ENCODE measurements at places on chromosomes 2 and 18. TPM values are rescaled to one million over a fixed set of nuclear protein-coding genes. Genes with fewer than 3 reads are reported as not detected.

DNA sequence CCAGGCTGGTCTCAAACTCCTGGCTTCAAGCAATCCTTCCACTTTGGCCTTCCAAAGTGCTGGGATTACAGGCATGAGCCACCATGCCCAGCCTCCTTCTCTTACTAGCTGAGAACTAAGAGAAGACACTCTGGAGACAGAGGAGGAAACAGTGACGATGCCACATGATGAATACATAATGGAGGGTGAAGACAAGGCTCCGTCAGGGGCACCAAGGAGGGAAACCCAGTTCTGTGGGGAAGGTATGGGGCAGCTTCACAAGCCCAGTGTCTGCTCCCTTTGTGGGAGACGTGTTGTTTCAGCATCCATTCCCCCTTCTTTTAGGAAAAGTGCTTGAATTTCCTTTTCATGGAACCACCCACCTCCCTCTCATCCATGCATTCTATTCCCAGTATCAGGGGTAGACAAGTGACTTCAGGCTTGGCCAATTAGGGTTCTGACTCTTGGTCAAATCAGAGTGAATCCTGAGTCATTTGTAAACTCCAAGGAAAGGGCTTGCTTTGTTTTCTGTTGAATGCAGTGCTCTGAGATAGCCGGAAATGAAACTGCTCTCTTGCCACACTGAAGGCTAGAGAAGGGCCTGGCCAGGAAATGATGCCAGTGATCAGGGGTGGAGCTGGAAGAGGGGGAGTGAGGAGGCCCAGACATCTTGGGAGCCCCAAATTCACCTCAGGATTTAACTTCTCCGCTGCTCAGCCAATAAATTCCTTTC is 23.7 kb downstream of the TMEM127 start:
- DNase-seq: no peak

The MEMO1 gene
- polyA plus RNA-seq: 35.0 TPM

GRCh38 chr18:9944805-9945204 is 31.0 kb downstream of the VAPA start:
- DNase-seq: no peak

The DYNAP gene
- polyA plus RNA-seq: not detected

DNA sequence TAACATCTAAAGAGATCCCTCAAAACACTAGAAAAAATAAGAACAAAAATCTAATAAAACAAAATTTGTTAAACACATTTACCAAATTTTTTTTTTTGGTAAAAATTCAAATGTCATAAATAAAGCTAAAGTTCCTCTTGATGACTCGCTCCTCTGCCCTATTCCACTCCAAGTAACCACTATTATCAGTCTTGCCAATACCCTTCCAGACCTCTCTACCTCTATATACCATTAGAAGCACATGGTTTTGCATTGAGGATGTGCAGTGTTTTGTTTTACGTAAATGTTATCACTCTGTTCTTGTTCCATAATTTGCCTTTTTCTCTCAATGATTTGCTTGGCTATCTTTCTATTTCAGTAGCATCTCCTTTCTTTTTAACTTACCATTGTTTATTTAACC is 10.9 kb downstream of the IL1B start:
- DNase-seq: no peak

The ABHD1 gene
- 1.4 TPM for polyA plus RNA-seq

GRCh38 chr2:213002383-213002782 is 149.0 kb downstream of the IKZF2 start:
- no peak for DNase-seq

The ORC4 gene
- polyA plus RNA-seq: 116 TPM

The PGAP1 gene
- 26.7 TPM for polyA plus RNA-seq

The GDF7 gene
- polyA plus RNA-seq: 2.7 TPM
